Thoracic aorta (tissue), 2 donors: ENCODE measurements at places on chromosomes 3 and 15. TPM values are rescaled to one million over a fixed set of nuclear protein-coding genes. Genes with fewer than 3 reads are reported as not detected.

CHRM5 gene
- not detected for total RNA-seq

ACTC1 gene
- total RNA-seq, result 125 TPM

PATL2 gene
- 1.1 TPM for total RNA-seq

TWF2 gene
- 52.2 TPM for total RNA-seq

MYL3 gene
- 1.5 TPM for total RNA-seq

ARPP21 gene
- 0.27 TPM for total RNA-seq

ZBTB11 gene
- total RNA-seq, result 17.7 TPM

CSK gene
- total RNA-seq, result 61.6 TPM

WNT7A gene
- total RNA-seq, result not detected

EHD4 gene
- 43.6 TPM for total RNA-seq

C3orf85 gene
- not detected for total RNA-seq

IP6K1 gene
- total RNA-seq, result 56.6 TPM

SPINK8 gene
- not detected for total RNA-seq

TMEM158 gene
- 2.2 TPM for total RNA-seq

PLA2G4E gene
- total RNA-seq, result not detected

SLC12A1 gene
- 0.68 TPM for total RNA-seq

SLC49A4 gene
- 17.4 TPM for total RNA-seq

C3orf52 gene
- total RNA-seq, result 19.6 TPM

TGM5 gene
- not detected for total RNA-seq

ACOX2 gene
- 20.8 TPM for total RNA-seq
